ENCODE measurements at places on chromosomes 11 and 22. TPM values are rescaled to one million over a fixed set of nuclear protein-coding genes. Genes with fewer than 3 reads are reported as not detected.
A peak's percentile ranks its signal among the peaks of the same experiment; 100 is the strongest.

Gene TLCD5
- not detected for total RNA-seq

Gene FOLH1
- total RNA-seq, result not detected

- H3K36me3 ChIP-seq, result no peaks in the 10 kb centered on the region
- no peak overlapping the region for H3K4me3 ChIP-seq
- no peaks in the 10 kb centered on the region for H3K27me3 ChIP-seq
- DNase-seq, result no peak
Measured at GRCh38 chr22:46547179-46547882, 9.9 kb upstream of the CELSR1 start.

DNA sequence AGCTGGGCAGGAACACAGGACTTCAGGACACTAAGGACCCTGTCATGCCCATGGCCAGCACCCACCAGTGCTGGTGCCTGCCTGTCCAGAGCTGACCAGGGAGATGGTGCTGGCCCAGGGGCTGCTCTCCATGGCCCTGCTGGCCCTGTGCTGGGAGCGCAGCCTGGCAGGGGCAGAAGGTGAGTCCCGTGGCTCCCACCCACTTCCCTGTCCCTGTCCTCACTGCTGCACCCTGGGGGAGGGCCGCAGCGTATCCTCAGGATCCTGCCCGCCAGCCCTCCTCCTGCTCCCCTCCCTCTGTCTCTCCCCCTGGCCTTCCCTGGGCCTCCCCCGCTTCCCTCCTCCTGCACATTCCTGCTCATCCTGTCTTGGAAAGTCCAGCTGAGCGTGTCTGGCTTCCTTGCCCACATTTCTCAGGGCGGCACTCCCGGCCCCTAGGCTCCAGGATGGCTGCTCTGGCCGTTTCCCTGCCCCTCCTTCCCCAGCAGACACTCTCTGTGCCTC lies 8.7 kb downstream of the CSF2RB start:
- H3K36me3 ChIP-seq, result no peaks in the 10 kb centered on the region
- peaks cover 7% of the 10 kb centered on the region for H3K4me1 ChIP-seq
- DNase-seq, result no peak
- H3K27ac ChIP-seq, result no peak overlapping the region

GRCh38 chr11:30149998-30150397 lies 80.8 kb upstream of the FSHB start:
- H3K27me3 ChIP-seq, result peaks cover 5% of the 10 kb centered on the region
- no peaks in the 10 kb centered on the region for H3K4me1 ChIP-seq
- DNase-seq, result no peak
- no peak overlapping the region for H3K27ac ChIP-seq
- H3K36me3 ChIP-seq, result no peaks in the 10 kb centered on the region
- H3K4me3 ChIP-seq, result no peak overlapping the region

- H3K27ac ChIP-seq, result no peak overlapping the region
- no peak for DNase-seq
- no peaks in the 10 kb centered on the region for H3K4me1 ChIP-seq
- no peak overlapping the region for H3K4me3 ChIP-seq
- peaks cover 7% of the 10 kb centered on the region for H3K27me3 ChIP-seq
Measured at GRCh38 chr22:49448526-49448925, 379.1 kb downstream of the BRD1 start.

DNA sequence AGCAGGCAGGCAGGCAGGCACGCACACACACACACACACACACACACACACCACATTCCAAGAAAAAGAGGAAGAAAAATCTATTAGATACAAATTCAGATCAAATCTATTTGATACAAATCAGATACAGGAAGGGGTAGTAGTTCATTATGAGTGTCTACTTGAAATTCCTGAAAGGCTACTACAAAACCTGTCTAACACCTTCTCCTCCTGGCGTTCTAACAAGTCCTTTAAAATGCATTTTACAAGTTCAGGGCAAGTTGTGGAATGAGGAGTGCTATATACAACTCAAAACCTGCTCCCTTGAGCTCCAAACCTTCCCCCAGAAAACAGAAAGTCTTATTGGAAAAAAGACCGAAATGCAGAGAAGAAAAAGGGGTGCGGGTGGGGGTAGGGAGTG lies 476 bp downstream of the ARHGAP32 start:
- no peak for DNase-seq
- H3K4me3 ChIP-seq, result no peak overlapping the region
- no peak overlapping the region for H3K27ac ChIP-seq
- H3K27me3 ChIP-seq, result no peaks in the 10 kb centered on the region

DNA sequence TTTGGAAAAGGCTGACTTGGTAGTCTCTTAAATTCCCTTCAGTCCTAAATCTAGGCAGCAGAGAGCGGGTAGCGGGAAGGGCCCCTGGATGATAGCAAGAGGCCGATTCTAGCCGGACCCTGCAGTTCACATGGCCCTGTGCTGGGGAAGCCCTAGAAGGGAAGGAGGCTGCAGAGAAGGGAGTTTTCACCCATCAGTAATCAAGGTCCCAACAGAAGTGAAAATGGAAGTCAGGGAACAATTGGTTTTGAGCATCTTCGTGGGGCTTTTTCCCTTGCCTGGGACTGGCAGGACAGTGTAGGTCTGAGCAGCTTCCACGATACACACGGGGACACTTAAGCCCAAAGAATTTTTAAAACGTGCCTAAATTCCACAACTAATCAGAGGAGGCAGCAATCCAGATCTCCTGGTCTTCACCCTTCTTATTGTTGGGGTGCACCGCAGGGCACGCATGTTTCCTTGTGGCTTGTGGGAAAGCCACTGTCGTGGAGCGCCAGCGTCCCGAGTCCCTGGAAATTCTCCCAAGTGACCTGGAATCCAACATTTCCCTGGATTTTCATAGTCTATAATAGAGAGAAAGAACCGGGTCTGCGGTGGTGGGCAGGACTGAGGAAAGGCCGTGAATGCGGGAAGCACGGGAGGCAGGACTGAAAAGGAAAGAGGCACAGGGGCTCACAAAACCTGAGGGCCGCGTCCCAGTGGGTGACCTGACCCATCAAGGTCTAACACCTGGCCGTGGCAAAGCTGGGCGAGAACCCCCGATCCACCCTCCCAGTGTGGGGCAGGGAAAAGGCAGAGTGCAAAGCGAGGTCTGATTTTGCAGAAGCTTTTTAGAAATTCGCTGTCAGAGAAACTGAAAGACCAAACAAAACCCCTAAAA lies 846 bp upstream of the OAF start:
- no peak overlapping the region for H3K27ac ChIP-seq
- H3K4me1 ChIP-seq, result peaks cover 18% of the 10 kb centered on the region
- H3K27me3 ChIP-seq, result peaks cover 7% of the 10 kb centered on the region
- DNase-seq, result no peak
- H3K4me3 ChIP-seq, result peak overlapping the region; percentile 52
- no peaks in the 10 kb centered on the region for H3K36me3 ChIP-seq
